ENCODE measurements at places on chromosomes 5 and 9. TPM values are rescaled to one million over a fixed set of nuclear protein-coding genes. Genes with fewer than 3 reads are reported as not detected.

The UGT3A2 gene
- not detected for total RNA-seq

The SLC36A3 gene
- not detected for total RNA-seq

The CDH6 gene
- total RNA-seq, result 44.7 TPM

The PCDHB5 gene
- total RNA-seq, result 1.8 TPM

The PTGR1 gene
- 62.7 TPM for total RNA-seq

The STPG3 gene
- total RNA-seq, result not detected

The CDH9 gene
- not detected for total RNA-seq

The RASGEF1C gene
- total RNA-seq, result not detected

The SLC36A2 gene
- total RNA-seq, result not detected

The IL13 gene
- not detected for total RNA-seq

The TNFSF15 gene
- total RNA-seq, result 0.19 TPM

The AQP7 gene
- 1.8 TPM for total RNA-seq

The NADK2 gene
- total RNA-seq, result 20.1 TPM

The SPATA6L gene
- total RNA-seq, result 0.79 TPM

The CMBL gene
- 5.8 TPM for total RNA-seq

The TEX10 gene
- total RNA-seq, result 27.2 TPM

The CCDC183 gene
- 0.26 TPM for total RNA-seq

The SLC35A4 gene
- total RNA-seq, result 18.5 TPM

The PCDHGB2 gene
- 5.9 TPM for total RNA-seq

The DOK3 gene
- total RNA-seq, result 2.0 TPM

The ARL15 gene
- 16.8 TPM for total RNA-seq

The PCDHGB3 gene
- total RNA-seq, result 8.4 TPM

All from aortic smooth muscle cell (primary cell).